ENCODE measurements at places on chromosomes 4 and X. TPM values are rescaled to one million over a fixed set of nuclear protein-coding genes. Genes with fewer than 3 reads are reported as not detected.

- H3K27me3 ChIP-seq, result no peaks in the 10 kb centered on the region
- no peak overlapping the region for H3K27ac ChIP-seq
- H3K36me3 ChIP-seq, result no peaks in the 10 kb centered on the region
- no peak overlapping the region for H3K4me3 ChIP-seq
Measured at GRCh38 chr4:185134307-185134869, 8.7 kb upstream of the SLC25A4 start.

DNA sequence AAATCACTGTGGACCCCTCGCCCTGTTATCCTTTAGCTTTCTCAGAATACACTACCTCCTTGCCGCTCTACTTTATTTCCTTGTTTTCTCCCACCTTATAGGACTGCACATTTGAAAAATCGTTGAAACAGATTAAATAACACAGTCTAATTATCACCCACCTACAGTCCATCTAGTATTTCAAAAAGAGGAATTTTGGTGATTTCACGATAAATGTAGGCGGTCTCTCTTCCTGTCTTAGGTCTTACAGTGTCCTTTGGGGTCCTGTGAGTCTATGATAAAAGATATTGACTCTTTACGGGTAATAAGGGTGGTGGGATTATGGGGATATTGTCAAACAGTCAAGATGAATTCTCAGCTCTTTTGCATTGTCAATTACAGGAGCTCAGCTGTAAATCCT, 2.4 kb upstream of the TBL1X start:
- no peaks in the 10 kb centered on the region for H3K36me3 ChIP-seq
- no peaks in the 10 kb centered on the region for H3K27me3 ChIP-seq
- H3K4me3 ChIP-seq, result no peak overlapping the region
- DNase-seq, result no peak
- no peak overlapping the region for H3K27ac ChIP-seq

DNA sequence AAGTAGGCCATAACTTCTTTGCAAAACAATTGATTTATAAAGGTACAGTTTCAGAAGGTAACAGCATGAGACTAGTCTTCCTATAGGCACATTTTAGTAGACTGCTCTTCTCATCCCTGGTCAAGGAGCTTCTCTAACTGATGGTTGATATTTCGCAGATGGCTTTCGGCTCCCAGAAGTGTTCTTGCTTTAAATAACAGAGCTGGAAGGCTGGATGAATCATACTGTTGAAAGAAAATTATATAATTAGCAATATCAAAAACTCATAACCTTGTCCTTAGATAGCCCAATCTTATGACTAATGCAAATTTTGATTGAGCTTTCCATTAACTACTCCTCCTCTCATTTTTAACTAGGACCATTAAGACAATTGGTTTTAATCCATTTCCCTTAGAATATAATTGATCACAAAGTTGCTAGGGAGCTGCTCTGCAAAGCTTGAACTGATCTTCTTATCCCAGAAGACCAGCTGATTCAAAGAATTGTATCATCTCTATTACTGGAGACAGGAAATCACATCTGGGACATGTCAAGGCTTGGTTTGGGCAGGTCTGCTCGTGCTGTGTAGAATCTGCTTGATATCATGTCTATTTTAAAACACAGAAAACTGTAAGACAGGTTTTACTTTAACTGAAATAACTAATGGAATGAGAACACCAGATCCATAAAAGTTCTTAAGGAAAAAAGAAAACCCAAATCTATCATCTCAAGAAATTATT, 38.6 kb downstream of the CENPU start:
- no peak overlapping the region for H3K27ac ChIP-seq
- peaks cover 10% of the 10 kb centered on the region for H3K36me3 ChIP-seq
- H3K27me3 ChIP-seq, result no peaks in the 10 kb centered on the region
- no peak overlapping the region for H3K4me3 ChIP-seq
- DNase-seq, result no peak

- H3K27me3 ChIP-seq, result no peaks in the 10 kb centered on the region
- no peaks in the 10 kb centered on the region for H3K4me1 ChIP-seq
- no peaks in the 10 kb centered on the region for H3K36me3 ChIP-seq
- H3K27ac ChIP-seq, result no peak overlapping the region
- no peak overlapping the region for H3K4me3 ChIP-seq
- DNase-seq, result no peak
Measured at GRCh38 chr4:165610679-165611437, 232.1 kb downstream of the CPE start.

- H3K27ac ChIP-seq, result no peak overlapping the region
- no peak overlapping the region for H3K4me3 ChIP-seq
- no peak for DNase-seq
Measured at GRCh38 chrX:12814420-12814819, 23.2 kb downstream of the PRPS2 start.

GRCh38 chr4:152594978-152595925, 59.4 kb upstream of the FBXW7 start:
- no peak overlapping the region for H3K27ac ChIP-seq
- DNase-seq, result no peak
- no peaks in the 10 kb centered on the region for H3K36me3 ChIP-seq
- peaks cover 16% of the 10 kb centered on the region for H3K4me1 ChIP-seq

- H3K4me3 ChIP-seq, result no peak overlapping the region
- H3K27ac ChIP-seq, result no peak overlapping the region
- H3K27me3 ChIP-seq, result no peaks in the 10 kb centered on the region
- DNase-seq, result no peak
Measured at GRCh38 chr4:23956601-23957364, 66.9 kb upstream of the PPARGC1A start.

- H3K27ac ChIP-seq, result no peak overlapping the region
- peak; percentile 34 for DNase-seq
- H3K4me1 ChIP-seq, result no peaks in the 10 kb centered on the region
- no peaks in the 10 kb centered on the region for H3K36me3 ChIP-seq
Measured at GRCh38 chr4:8848507-8849265, 23.0 kb downstream of the HMX1 start.

DNA sequence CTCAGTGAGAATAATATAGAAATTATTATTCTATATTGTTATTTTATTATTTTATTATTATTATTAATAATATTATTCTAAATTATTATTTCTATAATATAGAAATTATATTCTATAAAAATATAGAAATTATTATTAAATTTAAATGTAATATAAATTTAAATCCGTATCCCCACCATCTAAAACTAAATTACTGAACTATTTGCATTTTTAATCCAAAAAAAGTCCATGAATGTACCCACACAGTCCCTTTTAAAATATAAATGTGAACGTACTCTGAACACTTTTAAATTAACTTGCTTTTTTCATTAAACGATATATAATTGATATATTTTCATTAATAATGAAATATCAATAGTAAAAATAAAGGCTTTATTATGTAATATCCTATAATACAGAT, 248.3 kb upstream of the PCDH7 start:
- H3K4me1 ChIP-seq, result no peaks in the 10 kb centered on the region
- no peaks in the 10 kb centered on the region for H3K36me3 ChIP-seq
- H3K4me3 ChIP-seq, result no peak overlapping the region
- H3K27me3 ChIP-seq, result no peaks in the 10 kb centered on the region

GRCh38 chr4:171896426-171896825, 83.2 kb downstream of the GALNTL6 start:
- H3K36me3 ChIP-seq, result no peaks in the 10 kb centered on the region
- H3K27me3 ChIP-seq, result no peaks in the 10 kb centered on the region
- no peak for DNase-seq
- no peaks in the 10 kb centered on the region for H3K4me1 ChIP-seq

- no peaks in the 10 kb centered on the region for H3K27me3 ChIP-seq
- no peaks in the 10 kb centered on the region for H3K36me3 ChIP-seq
- H3K4me1 ChIP-seq, result peaks cover 50% of the 10 kb centered on the region
- H3K27ac ChIP-seq, result no peak overlapping the region
Measured at GRCh38 chrX:153478746-153479145, 8.4 kb upstream of the HAUS7 start.

- no peak overlapping the region for H3K27ac ChIP-seq
- DNase-seq, result no peak
- H3K36me3 ChIP-seq, result no peaks in the 10 kb centered on the region
Measured at GRCh38 chr4:25792200-25792791, 70.5 kb downstream of the SEL1L3 start.

DNA sequence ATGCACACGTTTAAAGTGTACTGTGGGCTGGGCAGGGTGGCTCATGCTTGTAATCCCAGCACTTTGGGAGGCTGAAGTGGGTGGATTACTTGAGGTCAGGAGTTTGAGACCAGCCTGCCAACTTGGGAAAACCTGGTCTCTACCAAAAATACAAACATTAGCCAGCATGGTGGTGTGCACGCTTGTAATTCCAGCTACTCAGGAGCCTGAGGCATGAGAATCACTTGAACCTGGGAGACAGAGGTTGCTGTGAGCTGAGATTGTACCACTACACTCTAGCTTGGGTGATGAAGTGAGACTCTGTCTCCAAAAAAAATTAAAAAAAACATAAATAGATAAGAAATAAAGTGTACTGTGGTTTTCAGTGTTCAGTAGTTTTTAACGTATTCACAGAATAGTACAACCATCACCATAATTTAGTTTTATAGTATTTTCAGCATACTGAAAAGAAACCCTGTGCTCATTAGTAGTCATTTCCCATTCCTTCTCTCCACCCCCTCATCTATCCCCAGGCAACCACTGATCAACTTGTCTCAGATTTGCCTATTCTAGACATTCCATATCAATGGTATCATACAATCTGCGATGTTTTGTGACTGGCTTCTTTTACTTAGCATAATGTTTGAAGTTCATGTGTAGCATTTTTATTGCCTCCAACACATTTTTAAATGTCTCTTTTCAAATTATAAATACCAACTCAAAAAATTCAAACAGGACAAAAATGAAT, 19.1 kb downstream of the SLAIN2 start:
- DNase-seq, result no peak
- H3K36me3 ChIP-seq, result no peaks in the 10 kb centered on the region
- H3K27ac ChIP-seq, result no peak overlapping the region
- no peak overlapping the region for H3K4me3 ChIP-seq

DNA sequence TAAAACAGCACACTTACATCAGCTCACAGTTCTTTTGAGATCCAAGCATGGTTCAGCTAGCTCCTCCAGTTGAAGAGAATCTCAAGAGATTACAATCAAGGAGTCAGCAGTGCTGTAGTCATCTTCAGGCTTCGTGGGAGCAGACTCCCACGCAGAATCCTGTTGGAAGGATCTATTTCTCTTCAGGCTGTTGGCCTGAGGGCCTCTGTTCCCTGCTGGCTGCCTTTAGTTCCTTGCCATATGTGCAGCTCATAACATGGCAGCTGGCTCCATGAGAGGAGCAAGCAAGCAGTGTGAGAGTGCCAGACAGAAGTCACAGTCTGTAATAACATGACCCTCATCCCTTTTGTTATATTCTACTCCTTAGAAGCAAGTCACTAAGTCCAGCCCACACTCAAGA, 168.6 kb downstream of the COX18 start:
- H3K36me3 ChIP-seq, result no peaks in the 10 kb centered on the region
- H3K4me1 ChIP-seq, result peaks cover 8% of the 10 kb centered on the region
- no peak overlapping the region for H3K27ac ChIP-seq

GRCh38 chr4:112637552-112637866, 566 bp downstream of the LARP7 start:
- peak overlapping the region; percentile 94 for H3K27ac ChIP-seq
- H3K4me1 ChIP-seq, result peaks cover 21% of the 10 kb centered on the region
- no peaks in the 10 kb centered on the region for H3K36me3 ChIP-seq
- no peaks in the 10 kb centered on the region for H3K27me3 ChIP-seq
- no peak for DNase-seq
- peak overlapping the region; percentile 68 for H3K4me3 ChIP-seq

GRCh38 chr4:157575339-157575738, 354.8 kb downstream of the GRIA2 start:
- H3K27me3 ChIP-seq, result no peaks in the 10 kb centered on the region
- no peak overlapping the region for H3K27ac ChIP-seq
- H3K4me1 ChIP-seq, result no peaks in the 10 kb centered on the region
- no peaks in the 10 kb centered on the region for H3K36me3 ChIP-seq
- no peak overlapping the region for H3K4me3 ChIP-seq
- no peak for DNase-seq

- H3K4me3 ChIP-seq, result no peak overlapping the region
- H3K27me3 ChIP-seq, result no peaks in the 10 kb centered on the region
- H3K27ac ChIP-seq, result no peak overlapping the region
- no peaks in the 10 kb centered on the region for H3K4me1 ChIP-seq
Measured at GRCh38 chrX:140799216-140799615, 89.7 kb downstream of the LINC00632 start.

DNA sequence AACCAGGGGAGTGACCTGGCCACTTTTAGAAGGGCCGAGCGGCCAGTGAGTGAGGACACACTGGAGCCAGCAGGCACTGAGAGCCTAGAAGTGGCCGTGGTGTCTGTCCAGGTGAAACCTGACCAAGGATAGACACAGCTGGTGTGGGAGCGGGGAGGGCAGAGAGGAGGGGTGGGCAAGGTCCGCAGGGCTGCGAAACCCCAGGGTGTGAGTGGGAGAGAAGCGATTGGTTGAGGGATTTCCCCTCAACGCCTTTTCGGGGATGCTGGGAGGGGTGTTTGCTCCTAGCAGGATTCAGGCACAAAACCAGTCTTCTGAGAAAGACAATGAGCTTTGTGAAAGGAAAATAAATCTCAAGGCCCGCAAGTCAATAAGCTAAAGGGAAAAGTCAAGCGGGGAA, 33.2 kb upstream of the ARSD start:
- peak; percentile 24 for DNase-seq
- H3K27me3 ChIP-seq, result no peaks in the 10 kb centered on the region
- no peak overlapping the region for H3K4me3 ChIP-seq
- no peaks in the 10 kb centered on the region for H3K36me3 ChIP-seq

GRCh38 chr4:76283900-76284299, 22.6 kb upstream of the STBD1 start:
- no peaks in the 10 kb centered on the region for H3K27me3 ChIP-seq
- H3K4me1 ChIP-seq, result no peaks in the 10 kb centered on the region
- no peak overlapping the region for H3K27ac ChIP-seq
- H3K4me3 ChIP-seq, result no peak overlapping the region

Gene SCML2
- 2.5 TPM for total RNA-seq

Gene PAGE2
- not detected for total RNA-seq

Gene GPR119
- total RNA-seq, result not detected

Gene PABPC1L2B
- not detected for total RNA-seq

Gene HTR2C
- not detected for total RNA-seq

Gene ARHGAP4
- total RNA-seq, result 12.7 TPM

Gene ETDA
- total RNA-seq, result not detected

Gene COX7B2
- not detected for total RNA-seq

Gene NDST3
- total RNA-seq, result not detected

Gene KDR
- total RNA-seq, result 9.3 TPM

Gene RWDD4
- 18.7 TPM for total RNA-seq

Gene PCDH19
- 1.9 TPM for total RNA-seq

Gene ADD1
- total RNA-seq, result 299 TPM

Gene EMCN
- 11.4 TPM for total RNA-seq

Gene BANK1
- total RNA-seq, result 0.81 TPM

Gene MMRN1
- total RNA-seq, result 11.9 TPM

Gene TBC1D19
- total RNA-seq, result 9.5 TPM
